ENCODE measurements at places on chromosomes 2 and 18.

GRCh38 chr2:105070010-105070865, 32.4 kb downstream of the MRPS9 start:
- DNase-seq, result no peak

DNA sequence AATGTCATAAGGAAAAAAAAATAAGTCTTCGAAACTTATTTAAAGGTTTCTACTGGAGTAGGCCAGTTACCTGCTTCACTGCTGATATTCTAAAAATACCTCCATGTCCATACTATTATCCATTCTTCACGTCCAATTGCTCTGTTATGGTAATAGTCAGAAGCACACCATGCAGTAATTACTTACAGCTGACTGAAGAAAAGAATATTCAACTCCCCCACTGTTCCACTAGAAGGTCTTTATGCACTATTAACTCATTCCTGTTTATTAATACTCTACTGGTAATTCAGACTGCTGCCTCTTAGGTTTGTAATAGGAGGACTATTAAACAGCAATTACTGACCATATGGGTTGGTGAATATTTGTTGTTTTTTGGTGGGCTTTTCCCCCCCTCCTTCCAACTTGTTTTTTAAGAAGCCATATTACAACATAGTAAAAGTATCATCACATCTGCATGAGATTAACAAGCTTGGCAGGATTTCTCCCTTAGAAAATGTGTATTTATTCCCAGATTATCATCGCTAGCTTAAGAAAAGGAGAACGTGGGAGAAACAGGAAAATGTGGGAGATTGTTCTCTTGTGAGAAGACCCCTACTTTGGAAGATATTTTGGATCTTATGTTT, 806.4 kb upstream of the FANCL start:
- no peak for DNase-seq

DNA sequence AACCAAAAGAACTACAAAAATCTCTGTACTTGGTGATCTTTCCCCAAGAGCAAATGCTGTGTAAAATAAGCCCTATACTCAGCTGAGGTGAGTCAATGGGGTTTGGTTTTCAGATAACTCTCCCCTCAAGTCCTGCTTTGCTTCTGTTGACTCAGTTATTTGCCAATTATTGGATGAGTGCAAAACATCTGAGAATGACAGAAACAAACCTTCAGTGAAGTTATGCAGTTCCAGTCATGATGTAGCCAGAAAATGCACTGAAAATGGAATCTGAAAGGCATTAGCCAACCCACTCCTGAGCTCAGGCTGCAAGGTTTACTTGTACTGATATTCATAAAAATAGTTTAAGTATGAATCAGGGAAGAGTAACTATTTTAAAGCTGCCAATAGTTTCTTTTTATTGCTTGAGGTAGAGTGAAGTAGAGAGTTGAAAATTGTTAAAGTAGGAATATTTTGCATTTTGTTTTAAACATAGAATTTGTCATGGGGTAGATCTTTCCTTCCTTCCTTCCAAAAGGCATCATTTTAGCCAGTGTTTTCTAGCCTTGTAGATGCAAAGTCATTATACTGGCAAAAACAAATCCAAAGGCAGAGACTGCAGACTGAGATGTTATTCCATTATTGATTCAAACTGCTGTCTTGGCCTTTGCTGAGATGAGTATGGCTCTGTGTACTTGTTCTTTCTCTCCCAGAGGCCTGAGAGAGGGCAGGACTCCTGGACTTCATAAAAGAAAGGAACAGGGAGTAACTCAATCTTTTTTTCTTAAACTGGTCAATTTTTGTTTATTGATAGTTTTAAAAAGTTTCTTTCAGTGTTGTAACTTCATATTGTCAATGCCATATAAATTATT, 215.3 kb downstream of the RND3 start:
- no peak for DNase-seq

GRCh38 chr2:224042191-224042696, 3.2 kb upstream of the SERPINE2 start:
- DNase-seq, result no peak

GRCh38 chr2:212451786-212452231, 86.8 kb downstream of the ERBB4 start:
- no peak for DNase-seq
